LHCN-M2 (cell line): ENCODE measurements at places on chromosomes 11 and 22. TPM values are rescaled to one million over a fixed set of nuclear protein-coding genes. Genes with fewer than 3 reads are reported as not detected.

The MAPK8IP2 gene
- total RNA-seq = 0.13 and 0.17 TPM in 2 replicates

The LRFN4 gene
- 14.1 and 16.9 TPM in 2 replicates for total RNA-seq

The PATE2 gene
- total RNA-seq = not detected in 2 replicates

The PNPLA5 gene
- 0.23 and 0.45 TPM in 2 replicates for total RNA-seq

The TRIM68 gene
- 13.7 and 19.3 TPM in 2 replicates for total RNA-seq

The CDC42EP2 gene
- total RNA-seq = 10.2 and 20.5 TPM in 2 replicates

The C11orf87 gene
- total RNA-seq = not detected in 2 replicates

The PEX26 gene
- total RNA-seq = 32.7 and 39.8 TPM in 2 replicates

The KIF18A gene
- total RNA-seq = 32.3 and 38.1 TPM in 2 replicates

The JAML gene
- total RNA-seq = not detected in 2 replicates

The TRPC6 gene
- total RNA-seq = not detected in 2 replicates

The SCARF2 gene
- 13.3 and 18.0 TPM in 2 replicates for total RNA-seq

The ALG9 gene
- 41.2 and 44.4 TPM in 2 replicates for total RNA-seq

The OR6X1 gene
- not detected in 2 replicates for total RNA-seq

The TESMIN gene
- not detected in 2 replicates for total RNA-seq

The MLC1 gene
- total RNA-seq = not detected in 2 replicates

The OR5P2 gene
- total RNA-seq = not detected in 2 replicates

The KRTAP5-1 gene
- total RNA-seq = not detected in 2 replicates

The C11orf42 gene
- total RNA-seq = not detected in 2 replicates

The CAPN5 gene
- 36.7 and 42.5 TPM in 2 replicates for total RNA-seq

The CDC42BPG gene
- total RNA-seq = 0.11 TPM in 1 of 2 replicates, not detected in the other

The GRM5 gene
- not detected in 2 replicates for total RNA-seq

The CTNND1 gene
- total RNA-seq = 68.5 and 83.3 TPM in 2 replicates
